ENCODE measurements at places on chromosomes 5 and 9. TPM values are rescaled to one million over a fixed set of nuclear protein-coding genes. Genes with fewer than 3 reads are reported as not detected.
A peak's percentile ranks its signal among the peaks of the same experiment; 100 is the strongest.

- H3K27me3 ChIP-seq: no peaks in the 10 kb centered on the region
- no peaks in the 10 kb centered on the region for H3K4me1 ChIP-seq
- no peak overlapping the region for H3K27ac ChIP-seq
- no peak for DNase-seq
These were observed 193.7 kb downstream of the TSSK1B start for GRCh38 chr5:113240951-113241726.

- H3K27me3 ChIP-seq: no peaks in the 10 kb centered on the region
- H3K4me1 ChIP-seq: no peaks in the 10 kb centered on the region
- no peaks in the 10 kb centered on the region for H3K36me3 ChIP-seq
- H3K4me3 ChIP-seq: peak overlapping the region; percentile 98
These were observed 1.1 kb downstream of the UGCG start for GRCh38 chr9:111897601-111898137.

DNA sequence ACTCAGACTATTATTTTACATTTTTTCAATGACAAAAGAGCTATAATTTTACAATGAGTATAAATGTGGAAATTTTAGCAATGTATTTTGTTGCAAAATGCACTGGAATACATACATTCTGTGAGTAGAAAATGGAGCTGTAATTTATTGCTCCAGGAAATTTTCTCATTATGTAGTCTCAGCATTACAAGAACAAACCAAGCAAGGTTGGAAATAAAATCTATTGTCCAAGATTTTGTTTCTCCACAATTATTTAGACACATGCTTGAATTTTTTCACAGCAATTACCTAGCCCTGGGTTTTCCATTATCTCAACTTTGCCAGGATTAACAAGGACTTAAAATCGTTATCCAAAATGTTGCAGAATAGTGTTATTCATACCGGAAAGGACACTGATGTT, 820.1 kb downstream of the CDH12 start:
- no peaks in the 10 kb centered on the region for H3K36me3 ChIP-seq
- H3K27me3 ChIP-seq: no peaks in the 10 kb centered on the region
- H3K4me1 ChIP-seq: no peaks in the 10 kb centered on the region
- DNase-seq: no peak
- H3K27ac ChIP-seq: no peak overlapping the region

- H3K27ac ChIP-seq: no peak overlapping the region
- no peaks in the 10 kb centered on the region for H3K36me3 ChIP-seq
- peak overlapping the region; percentile 3 for H3K4me3 ChIP-seq
- H3K27me3 ChIP-seq: no peaks in the 10 kb centered on the region
- H3K4me1 ChIP-seq: no peaks in the 10 kb centered on the region
These were observed 428 bp downstream of the SLCO4C1 start for GRCh38 chr5:102295534-102296177.

- H3K36me3 ChIP-seq: no peaks in the 10 kb centered on the region
- no peaks in the 10 kb centered on the region for H3K27me3 ChIP-seq
- H3K27ac ChIP-seq: no peak overlapping the region
- DNase-seq: no peak
These were observed 174.7 kb downstream of the CYLC2 start for GRCh38 chr9:103169798-103170197.

DNA sequence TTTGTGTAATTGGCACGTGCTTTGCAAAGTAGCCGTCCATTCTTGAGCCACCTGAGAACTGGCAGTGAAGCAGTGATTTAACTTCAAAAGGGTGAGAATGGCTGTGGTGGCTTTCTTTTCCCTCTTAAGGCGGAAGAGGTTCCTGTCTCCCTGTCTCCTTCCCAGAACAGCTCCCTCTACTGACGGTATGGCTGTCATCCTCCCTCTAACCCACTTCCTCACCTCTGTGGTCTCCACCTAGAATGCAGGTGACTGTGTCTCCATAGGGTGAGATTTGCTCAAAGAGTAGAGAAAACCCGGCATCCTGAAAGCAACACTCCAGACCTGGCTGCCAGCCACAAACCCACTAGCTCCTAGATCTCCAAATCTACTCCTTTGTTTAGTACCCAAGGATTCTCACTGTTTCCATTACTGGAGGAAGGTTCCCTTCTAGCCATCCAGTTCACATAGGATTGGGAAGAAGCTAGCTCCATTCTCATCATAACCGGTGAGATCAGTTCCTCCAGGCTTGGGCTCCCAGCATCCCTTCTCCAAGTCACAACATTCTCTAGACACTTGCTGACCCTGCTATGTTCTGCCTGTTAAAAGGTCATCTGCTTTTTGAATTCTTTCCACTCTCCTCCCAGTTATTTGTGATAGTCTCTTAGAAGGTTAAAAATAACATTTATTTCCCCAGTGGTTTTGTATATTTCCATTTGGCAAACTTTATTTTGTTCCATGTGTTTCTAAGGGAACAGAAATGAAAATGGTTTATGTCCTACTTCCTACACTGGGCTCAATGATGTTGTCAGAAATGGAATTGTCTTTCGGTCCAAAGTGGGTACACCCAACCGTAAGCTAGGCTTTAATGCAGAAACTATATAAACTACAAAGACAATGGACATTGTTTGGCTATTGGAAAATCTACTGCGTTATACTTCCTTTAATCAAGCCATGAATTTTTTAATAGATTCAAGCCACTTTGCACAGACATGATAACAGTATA, 269.4 kb downstream of the CWC27 start:
- no peak overlapping the region for H3K27ac ChIP-seq
- H3K27me3 ChIP-seq: no peaks in the 10 kb centered on the region
- no peak for DNase-seq
- H3K4me3 ChIP-seq: no peak overlapping the region
- H3K36me3 ChIP-seq: no peaks in the 10 kb centered on the region

- no peak overlapping the region for H3K27ac ChIP-seq
- H3K36me3 ChIP-seq: no peaks in the 10 kb centered on the region
- DNase-seq: no peak
- H3K4me3 ChIP-seq: no peak overlapping the region
- no peaks in the 10 kb centered on the region for H3K27me3 ChIP-seq
- no peaks in the 10 kb centered on the region for H3K4me1 ChIP-seq
These were observed 10.4 kb upstream of the SLC45A2 start for GRCh38 chr5:33994845-33995244.

DNA sequence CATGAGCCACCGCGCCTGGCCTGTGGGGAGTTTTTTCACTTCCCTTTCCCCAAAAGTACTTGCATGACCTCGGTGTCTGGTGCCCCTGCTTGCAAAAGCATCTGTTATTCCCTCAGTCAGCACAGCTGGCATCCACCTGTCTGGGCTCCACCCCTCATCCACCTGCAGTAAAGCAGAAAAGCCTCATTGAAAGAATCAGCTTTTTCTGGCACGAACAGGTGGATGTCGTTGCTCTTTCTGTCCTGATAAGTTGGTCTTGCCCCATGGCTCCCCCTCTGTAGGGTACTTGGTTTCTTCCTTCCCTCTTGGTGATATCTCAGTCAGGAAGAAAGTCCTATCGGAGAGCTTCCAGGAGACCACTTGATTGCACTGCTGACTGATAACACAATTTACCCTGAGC, 37.4 kb downstream of the WWC1 start:
- H3K36me3 ChIP-seq: no peaks in the 10 kb centered on the region
- H3K4me1 ChIP-seq: peaks cover 18% of the 10 kb centered on the region
- no peaks in the 10 kb centered on the region for H3K27me3 ChIP-seq
- peak overlapping the region; percentile 67 for H3K27ac ChIP-seq
- DNase-seq: no peak
- no peak overlapping the region for H3K4me3 ChIP-seq

- no peaks in the 10 kb centered on the region for H3K36me3 ChIP-seq
- peak overlapping the region; percentile 89 for H3K27ac ChIP-seq
- DNase-seq: peak; percentile 46
These were observed 1.9 kb downstream of the LPAR1 start for GRCh38 chr9:111036429-111036789.

DNA sequence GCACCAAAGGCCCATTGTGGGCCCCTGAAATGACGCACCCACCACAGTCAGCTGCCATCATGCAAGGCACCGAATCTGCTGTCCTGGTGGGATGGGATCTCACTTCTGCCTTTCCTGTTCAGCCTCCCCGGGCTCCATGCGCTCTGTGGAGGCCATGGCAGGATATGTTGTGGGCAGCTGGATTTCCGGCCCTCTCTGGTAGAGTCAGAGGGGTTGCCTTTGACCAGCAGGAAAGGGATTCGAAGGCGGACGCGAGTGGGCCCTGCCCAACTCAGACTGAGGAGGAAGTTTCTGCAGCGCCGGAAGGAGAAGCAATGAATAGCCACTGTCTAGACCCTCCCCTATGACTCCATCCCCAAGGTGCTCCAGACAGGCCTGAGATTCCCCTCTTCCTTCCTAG, 35.5 kb downstream of the GADD45G start:
- H3K4me1 ChIP-seq: peaks cover under 1% of the 10 kb centered on the region
- peak overlapping the region; percentile 72 for H3K27ac ChIP-seq
- no peaks in the 10 kb centered on the region for H3K27me3 ChIP-seq
- no peak overlapping the region for H3K4me3 ChIP-seq

DNA sequence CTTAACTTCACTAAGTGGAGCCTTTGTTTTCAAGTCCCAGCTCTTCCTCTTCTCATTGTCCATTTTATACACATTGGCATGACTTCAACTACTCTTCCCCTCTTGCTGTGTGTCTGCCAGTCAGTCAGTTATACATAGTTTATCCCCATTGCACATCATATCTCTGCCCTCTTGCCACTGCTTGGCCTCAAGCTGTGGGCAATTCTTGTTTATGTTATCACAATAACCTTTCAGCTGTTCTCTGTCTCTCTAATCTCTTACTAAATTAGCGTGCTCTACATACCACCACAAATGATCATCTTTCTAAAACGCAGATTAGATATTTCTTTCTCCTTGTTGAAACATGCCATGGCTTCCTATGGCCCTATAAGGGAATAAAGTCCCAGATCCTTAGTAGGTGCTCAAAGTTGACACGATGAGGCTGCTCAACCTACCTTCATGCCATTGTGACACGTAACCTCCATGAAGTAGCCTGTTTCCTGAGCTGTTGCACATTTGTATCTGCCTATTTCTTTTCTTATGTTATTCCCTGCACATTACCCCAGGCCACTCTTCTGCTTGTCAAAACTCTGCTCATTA, 239.3 kb downstream of the GAS1 start:
- no peaks in the 10 kb centered on the region for H3K4me1 ChIP-seq
- H3K36me3 ChIP-seq: no peaks in the 10 kb centered on the region
- no peak overlapping the region for H3K27ac ChIP-seq
- no peaks in the 10 kb centered on the region for H3K27me3 ChIP-seq

DNA sequence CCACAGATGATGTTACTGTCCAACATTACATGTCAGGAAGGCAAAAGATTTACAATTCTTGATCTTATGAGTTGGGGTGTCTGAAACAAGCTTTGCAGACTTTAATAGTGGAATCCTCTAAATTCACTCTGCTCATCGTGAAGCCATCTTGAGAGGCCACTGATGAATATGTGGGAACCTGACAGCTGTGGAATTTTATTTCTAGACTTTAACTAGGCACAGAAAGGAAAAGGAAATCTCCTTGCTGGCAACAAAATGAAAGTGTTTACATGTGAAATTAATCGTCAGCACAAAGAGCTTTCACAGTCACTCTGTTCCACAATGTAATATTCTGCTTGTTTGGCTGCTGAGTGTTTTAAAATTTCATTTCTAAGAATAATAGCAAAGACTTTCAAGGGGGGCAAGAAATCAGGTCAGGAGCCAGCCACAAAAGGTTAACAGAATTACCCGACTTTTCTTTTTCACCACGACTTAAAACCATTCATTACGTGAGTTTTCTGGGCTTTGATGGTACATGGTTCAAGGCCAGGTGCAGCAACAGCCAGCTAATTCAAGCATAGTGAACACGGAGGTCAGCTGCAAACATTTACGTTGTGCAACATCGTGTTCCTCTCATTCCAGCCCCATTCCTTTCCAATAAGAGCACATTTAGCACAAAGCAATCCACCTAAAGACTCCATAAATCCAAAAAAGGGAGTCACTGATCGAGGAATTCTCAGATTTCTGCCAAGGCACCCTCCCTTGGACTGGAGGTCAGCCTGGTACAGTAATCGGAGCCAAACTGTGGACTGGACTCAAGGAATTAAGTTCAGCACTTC, 14.6 kb downstream of the NREP start:
- H3K27ac ChIP-seq: no peak overlapping the region
- H3K36me3 ChIP-seq: no peaks in the 10 kb centered on the region
- no peak overlapping the region for H3K4me3 ChIP-seq
- H3K27me3 ChIP-seq: no peaks in the 10 kb centered on the region
- DNase-seq: no peak

GRCh38 chr5:73748510-73749400, 122.8 kb downstream of the ARHGEF28 start:
- no peaks in the 10 kb centered on the region for H3K4me1 ChIP-seq
- no peak overlapping the region for H3K4me3 ChIP-seq
- no peaks in the 10 kb centered on the region for H3K36me3 ChIP-seq
- H3K27ac ChIP-seq: no peak overlapping the region
- no peaks in the 10 kb centered on the region for H3K27me3 ChIP-seq

DNA sequence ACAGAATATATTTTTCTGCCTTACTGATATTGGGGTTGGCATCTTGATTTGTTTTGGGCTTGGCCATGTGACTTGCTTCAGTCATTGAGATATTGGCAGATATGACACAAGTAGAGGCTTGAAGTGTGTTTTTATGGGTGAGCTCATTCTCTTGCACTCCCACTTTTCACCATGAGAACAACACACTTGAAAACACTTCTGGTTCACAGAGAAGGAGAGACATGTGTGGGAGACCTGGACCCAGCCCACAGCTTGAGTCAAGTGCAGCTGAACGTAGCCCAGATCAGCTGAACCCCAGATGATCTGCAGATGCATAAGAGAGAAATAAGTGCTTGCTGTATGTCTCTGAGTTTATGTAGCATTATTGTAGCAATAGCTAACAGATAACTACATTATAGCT, 155.4 kb downstream of the SEMA6A start:
- DNase-seq: no peak
- peaks cover 2% of the 10 kb centered on the region for H3K4me1 ChIP-seq
- no peaks in the 10 kb centered on the region for H3K27me3 ChIP-seq
- no peak overlapping the region for H3K4me3 ChIP-seq

- no peak overlapping the region for H3K4me3 ChIP-seq
- no peaks in the 10 kb centered on the region for H3K4me1 ChIP-seq
- DNase-seq: no peak
- H3K27ac ChIP-seq: peak overlapping the region; percentile 55
- H3K27me3 ChIP-seq: no peaks in the 10 kb centered on the region
- no peaks in the 10 kb centered on the region for H3K36me3 ChIP-seq
These were observed 31.6 kb downstream of the ADAM19 start for GRCh38 chr5:157543825-157544622.

The SCGB3A1 gene
- total RNA-seq: 32.2 TPM

The NR2F1-AS1 gene
- total RNA-seq: 11.9 TPM

The ELOVL7 gene
- total RNA-seq: 15.7 TPM

The PDLIM4 gene
- total RNA-seq: 35.9 TPM

The HRH2 gene
- total RNA-seq: 0.55 TPM

The FBP2 gene
- 2.0 TPM for total RNA-seq

The IFNA21 gene
- total RNA-seq: not detected

The ADGRD2 gene
- total RNA-seq: 4.0 TPM

The GDF9 gene
- total RNA-seq: 0.09 TPM

The PCDHGA3 gene
- total RNA-seq: 18.2 TPM

The RAB3C gene
- total RNA-seq: not detected

The PRUNE2 gene
- total RNA-seq: 58.6 TPM

The PCDHB12 gene
- 4.3 TPM for total RNA-seq

Data from prostate gland (tissue), 2 donors.